ENCODE measurements at places on chromosomes 2 and 18. TPM values are rescaled to one million over a fixed set of nuclear protein-coding genes. Genes with fewer than 3 reads are reported as not detected.

The BOLA3 gene
- 13.0 TPM for total RNA-seq

The SF3B6 gene
- total RNA-seq: 70.6 TPM

The RIT2 gene
- not detected for total RNA-seq

The CDK15 gene
- total RNA-seq: 4.7 TPM

The RALBP1 gene
- 113 TPM for total RNA-seq

The GBX2 gene
- not detected for total RNA-seq

The LRRC30 gene
- total RNA-seq: not detected

The CNTNAP5 gene
- 0.12 TPM for total RNA-seq

The REG3A gene
- total RNA-seq: not detected

The APLF gene
- 10.5 TPM for total RNA-seq

The MYCN gene
- total RNA-seq: not detected

The LHCGR gene
- total RNA-seq: not detected

The VAMP5 gene
- total RNA-seq: 32.5 TPM

The RND3 gene
- total RNA-seq: 601 TPM

The MERTK gene
- total RNA-seq: 0.12 TPM

The RAB11FIP5 gene
- 94.9 TPM for total RNA-seq

The CCDC68 gene
- total RNA-seq: 3.6 TPM

The GAREM2 gene
- 3.3 TPM for total RNA-seq

The PKDCC gene
- total RNA-seq: 6.7 TPM

The CCDC93 gene
- 28.6 TPM for total RNA-seq

The SNTG2 gene
- not detected for total RNA-seq

The TRIM54 gene
- total RNA-seq: not detected

The NETO1 gene
- not detected for total RNA-seq

The TLX2 gene
- not detected for total RNA-seq

The RFTN2 gene
- total RNA-seq: 17.5 TPM

The ABCB11 gene
- total RNA-seq: under 0.01 TPM

The ZBTB7C gene
- total RNA-seq: not detected

The PLEKHM3 gene
- 20.4 TPM for total RNA-seq

The SGO2 gene
- total RNA-seq: 1.7 TPM

The MARCHF4 gene
- 2.3 TPM for total RNA-seq

The UCN gene
- 0.85 TPM for total RNA-seq

The APOB gene
- total RNA-seq: under 0.01 TPM

The RGPD4 gene
- not detected for total RNA-seq

The KATNAL2 gene
- total RNA-seq: 6.8 TPM

The FHOD3 gene
- total RNA-seq: 23.5 TPM

The PFN4 gene
- total RNA-seq: 0.16 TPM

The ACTG2 gene
- total RNA-seq: 7.2 TPM

The PROKR1 gene
- total RNA-seq: not detected

The GCFC2 gene
- total RNA-seq: 17.2 TPM

The CLEC4F gene
- total RNA-seq: not detected

Data from hair follicle dermal papilla cell (primary cell).